ENCODE measurements at places on chromosomes 4 and X. TPM values are rescaled to one million over a fixed set of nuclear protein-coding genes. Genes with fewer than 3 reads are reported as not detected.

TLR1 gene
- 10.1 TPM for polyA plus RNA-seq

PGK1 gene
- polyA plus RNA-seq, result 251 TPM

GRK4 gene
- polyA plus RNA-seq, result 3.3 TPM

RPS6KA3 gene
- 10.1 TPM for polyA plus RNA-seq

EOLA1 gene
- 27.5 TPM for polyA plus RNA-seq

UGT2B17 gene
- not detected for polyA plus RNA-seq

HGFAC gene
- 1.1 TPM for polyA plus RNA-seq

ANOS1 gene
- 0.51 TPM for polyA plus RNA-seq

S100P gene
- polyA plus RNA-seq, result not detected

SMARCA1 gene
- 47.5 TPM for polyA plus RNA-seq

CDS1 gene
- polyA plus RNA-seq, result 4.3 TPM

ADH7 gene
- polyA plus RNA-seq, result not detected

CXCL11 gene
- polyA plus RNA-seq, result not detected

AIFM1 gene
- 11.7 TPM for polyA plus RNA-seq

Measured in ovary (tissue), 10 donors.